Esophagus squamous epithelium (tissue), 5 donors: ENCODE measurements at places on chromosomes 2 and 18. TPM values are rescaled to one million over a fixed set of nuclear protein-coding genes. Genes with fewer than 3 reads are reported as not detected.

DNA sequence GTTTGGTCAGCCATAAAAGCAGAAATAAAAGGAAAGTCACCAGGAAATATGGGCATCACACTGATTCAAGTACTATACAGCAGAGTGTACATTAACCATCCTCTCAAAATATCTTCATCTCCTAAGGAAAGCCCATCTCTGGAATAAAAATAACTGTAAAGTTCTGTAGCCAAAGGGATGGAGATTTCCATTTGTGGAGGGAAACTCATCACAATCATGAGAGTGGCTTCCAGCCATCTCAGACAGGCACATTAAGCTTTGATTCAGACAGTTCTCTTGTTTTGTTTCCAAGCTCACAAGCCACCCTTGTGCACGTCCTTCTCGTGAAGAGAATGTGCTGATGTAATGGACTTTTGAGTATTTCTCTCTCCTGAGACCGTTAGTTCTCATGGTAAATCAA, 695.5 kb downstream of the LRRTM4 start:
- H3K36me3 ChIP-seq: no peaks in the 10 kb centered on the region
- no peak overlapping the region for H3K4me3 ChIP-seq
- no peak for DNase-seq
- H3K27me3 ChIP-seq: no peaks in the 10 kb centered on the region

GRCh38 chr2:216678813-216679657, 16.3 kb downstream of the IGFBP5 start:
- H3K36me3 ChIP-seq: peaks cover 61% of the 10 kb centered on the region
- peak overlapping the region; percentile 89 for H3K27ac ChIP-seq
- H3K4me3 ChIP-seq: no peak overlapping the region

DNA sequence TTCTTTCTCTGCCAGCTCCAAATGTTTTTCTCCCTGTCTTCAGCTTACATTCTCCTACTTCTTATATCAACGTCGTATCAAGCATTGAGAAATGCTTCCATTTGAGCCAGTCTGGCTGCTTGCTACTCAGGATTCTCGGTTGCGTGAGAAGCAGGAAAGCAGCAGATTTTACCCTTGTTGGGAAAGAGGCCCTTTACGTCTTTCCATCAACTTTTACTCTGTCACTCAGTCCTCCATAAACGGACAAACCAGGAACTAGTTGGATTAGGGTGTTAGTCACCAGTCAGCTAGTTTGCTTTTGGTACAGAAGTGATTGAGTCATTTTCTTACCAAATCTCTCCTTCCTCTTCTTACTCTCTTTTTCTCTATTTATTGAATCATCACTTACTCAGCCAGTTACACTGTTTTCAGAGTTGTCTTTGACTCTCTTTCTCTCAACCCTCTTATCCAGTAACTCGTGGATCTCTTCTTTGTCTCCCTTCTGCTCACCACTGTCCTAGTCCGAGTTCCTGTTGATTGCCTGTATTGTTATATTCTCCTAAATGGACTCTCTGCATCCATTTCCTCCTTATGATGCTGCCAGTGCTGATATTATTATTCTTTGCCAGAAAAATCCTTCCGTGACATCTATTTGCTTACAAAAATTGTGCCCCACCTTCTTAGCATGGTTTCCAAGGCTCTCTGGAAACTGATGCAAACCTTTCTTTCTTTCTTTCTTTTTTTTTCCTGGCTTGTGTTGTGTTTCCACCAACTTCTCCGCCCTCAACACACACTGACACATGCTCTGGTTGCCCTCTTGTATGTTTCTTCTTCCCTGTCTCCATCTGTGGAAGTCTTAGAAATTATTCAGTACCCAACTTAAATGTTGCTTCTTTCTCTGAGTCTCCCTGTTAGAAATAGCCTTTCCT, 61.5 kb downstream of the VRK2 start:
- DNase-seq: no peak
- no peak overlapping the region for H3K4me3 ChIP-seq
- peaks cover 34% of the 10 kb centered on the region for H3K4me1 ChIP-seq
- peak overlapping the region; percentile 73 for H3K27ac ChIP-seq
- H3K36me3 ChIP-seq: no peaks in the 10 kb centered on the region

DNA sequence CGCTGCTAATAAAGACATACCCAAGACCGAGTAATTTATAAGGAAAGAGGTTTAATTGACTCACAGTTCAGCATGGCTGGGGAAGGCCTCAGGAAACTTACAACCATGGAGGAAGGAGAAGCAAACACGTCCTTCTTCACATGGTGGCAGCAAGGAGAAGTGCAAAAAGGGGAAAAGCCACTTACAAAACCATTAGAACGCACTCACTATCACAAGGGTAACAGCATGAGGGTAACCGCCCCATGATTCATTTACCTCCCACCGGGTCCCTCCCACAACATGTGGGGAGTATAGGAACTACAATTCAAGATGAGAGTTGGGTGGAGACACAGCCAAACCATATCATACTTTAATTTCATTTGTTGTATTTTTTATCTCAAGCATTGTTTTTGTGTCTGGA, 67.5 kb downstream of the ATP9B start:
- DNase-seq: no peak
- no peak overlapping the region for H3K27ac ChIP-seq
- H3K36me3 ChIP-seq: peaks cover 12% of the 10 kb centered on the region
- no peak overlapping the region for H3K4me3 ChIP-seq
- H3K27me3 ChIP-seq: no peaks in the 10 kb centered on the region

RIT2 gene
- not detected for total RNA-seq

- H3K27ac ChIP-seq: peak overlapping the region; percentile 68
- H3K4me1 ChIP-seq: no peaks in the 10 kb centered on the region
- H3K36me3 ChIP-seq: no peaks in the 10 kb centered on the region
- H3K27me3 ChIP-seq: no peaks in the 10 kb centered on the region
Observed at GRCh38 chr2:191151331-191151730, 537 bp upstream of the STAT4 start.

DNA sequence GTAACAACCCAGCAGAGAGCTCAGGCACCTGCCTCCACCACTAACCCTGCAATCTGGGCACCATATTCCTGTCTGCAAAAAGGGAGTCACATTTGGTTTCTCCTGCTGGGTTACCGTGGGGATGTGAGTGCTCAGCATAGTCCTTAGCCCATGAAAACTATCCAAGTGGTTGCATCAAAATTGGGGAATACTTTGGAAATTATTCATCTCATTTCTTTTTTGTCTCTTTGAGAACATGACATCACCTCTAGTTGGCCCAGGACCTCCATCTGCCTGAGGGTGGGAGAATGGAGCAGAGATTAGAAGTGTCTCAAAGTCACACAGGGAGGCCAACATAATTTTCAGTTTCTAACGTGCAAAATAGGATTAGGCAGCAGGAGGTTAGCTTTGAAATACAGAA, 19.3 kb upstream of the SPP2 start:
- no peak overlapping the region for H3K4me3 ChIP-seq
- H3K4me1 ChIP-seq: no peaks in the 10 kb centered on the region
- H3K36me3 ChIP-seq: no peaks in the 10 kb centered on the region
- no peak overlapping the region for H3K27ac ChIP-seq

HAUS1 gene
- total RNA-seq: 21.1 TPM

DNA sequence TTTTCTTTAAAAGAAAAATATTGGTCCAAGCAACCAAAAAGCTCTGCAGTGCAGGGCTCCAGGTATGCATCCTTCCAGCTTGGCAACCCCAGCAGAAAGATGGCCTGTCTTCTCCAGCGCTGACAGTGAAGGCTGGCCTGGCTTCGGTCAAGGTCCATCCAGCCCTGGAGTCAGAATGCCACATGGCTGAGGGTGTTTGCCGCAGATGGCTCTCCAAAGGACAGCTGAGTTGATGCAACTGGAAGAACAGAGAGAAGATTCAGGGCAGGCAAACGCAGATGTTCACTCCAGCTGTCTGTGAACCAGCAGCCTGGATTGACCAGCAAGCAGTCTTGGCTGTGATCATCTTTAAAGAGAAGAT, 51.4 kb downstream of the MARCO start:
- H3K27me3 ChIP-seq: peaks cover 6% of the 10 kb centered on the region
- no peak for DNase-seq
- no peaks in the 10 kb centered on the region for H3K4me1 ChIP-seq
- no peaks in the 10 kb centered on the region for H3K36me3 ChIP-seq
- H3K27ac ChIP-seq: no peak overlapping the region
- H3K4me3 ChIP-seq: no peak overlapping the region

GRCh38 chr2:54983345-54984220, 66.7 kb downstream of the RTN4 start:
- H3K27ac ChIP-seq: no peak overlapping the region
- no peaks in the 10 kb centered on the region for H3K27me3 ChIP-seq
- H3K4me1 ChIP-seq: peaks cover 100% of the 10 kb centered on the region
- DNase-seq: no peak
- peaks cover 8% of the 10 kb centered on the region for H3K36me3 ChIP-seq
- no peak overlapping the region for H3K4me3 ChIP-seq

- H3K4me1 ChIP-seq: no peaks in the 10 kb centered on the region
- H3K27ac ChIP-seq: no peak overlapping the region
- no peaks in the 10 kb centered on the region for H3K36me3 ChIP-seq
- no peak overlapping the region for H3K4me3 ChIP-seq
- no peak for DNase-seq
- H3K27me3 ChIP-seq: peaks cover 23% of the 10 kb centered on the region
Observed at GRCh38 chr18:49625021-49625691, 63.3 kb downstream of the LIPG start.

- no peak for DNase-seq
- H3K4me1 ChIP-seq: peaks cover 8% of the 10 kb centered on the region
Observed at GRCh38 chr2:200300638-200301314, 5.7 kb upstream of the SPATS2L start.

DNA sequence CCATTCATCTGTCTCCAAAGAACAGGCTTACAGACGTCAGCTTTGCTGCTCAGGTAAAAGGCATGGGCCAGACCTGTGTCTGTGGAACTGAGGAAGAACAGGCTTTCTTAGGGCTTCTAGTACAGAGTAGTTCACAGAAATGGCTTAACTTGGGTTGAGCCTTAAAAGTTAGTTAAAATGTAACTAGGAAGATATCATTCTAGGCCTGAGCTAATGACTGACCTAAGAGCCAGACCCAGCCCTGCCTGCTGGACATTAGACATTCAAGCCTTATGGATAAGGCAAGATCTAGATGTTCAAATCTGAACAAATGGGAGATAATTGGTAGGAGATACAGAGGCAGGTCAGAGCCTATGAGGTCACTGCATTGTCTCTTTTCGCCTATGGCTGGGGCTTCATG, 73.9 kb upstream of the SLC14A2 start:
- no peak overlapping the region for H3K27ac ChIP-seq
- H3K36me3 ChIP-seq: no peaks in the 10 kb centered on the region
- H3K27me3 ChIP-seq: no peaks in the 10 kb centered on the region
- no peak overlapping the region for H3K4me3 ChIP-seq
- DNase-seq: no peak
- no peaks in the 10 kb centered on the region for H3K4me1 ChIP-seq

POMC gene
- total RNA-seq: not detected

DNA sequence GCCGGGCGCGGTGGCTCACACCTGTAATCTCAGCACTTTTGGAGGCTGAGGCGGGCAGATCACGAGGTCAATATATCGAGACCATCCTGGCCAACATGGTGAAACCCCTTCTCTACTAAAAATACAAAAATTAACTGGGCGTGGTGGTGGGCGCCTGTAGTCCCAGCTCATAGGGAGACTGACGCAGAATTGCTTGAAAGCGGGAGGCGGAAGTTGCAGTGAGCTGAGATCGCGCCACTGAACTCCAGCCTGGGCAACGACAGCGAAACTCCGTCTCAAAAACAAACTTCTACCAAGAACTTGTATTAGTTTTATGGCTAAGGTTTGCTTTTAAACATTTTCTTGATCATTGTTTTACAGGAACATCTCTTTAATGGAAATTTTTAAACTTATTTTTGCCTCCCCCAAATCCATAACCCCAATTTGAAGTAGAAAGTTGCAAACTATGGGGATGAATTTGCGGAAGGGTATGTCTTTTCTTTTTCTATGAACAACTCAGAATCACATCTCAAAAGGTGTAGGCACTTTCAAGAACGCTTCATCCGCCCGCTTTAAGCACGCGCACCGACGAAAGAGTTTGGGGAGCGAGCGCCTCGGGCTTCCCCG, 46.8 kb upstream of the PTMA start:
- peaks cover 68% of the 10 kb centered on the region for H3K4me1 ChIP-seq
- no peak for DNase-seq
- peak overlapping the region; percentile 97 for H3K27ac ChIP-seq

DNA sequence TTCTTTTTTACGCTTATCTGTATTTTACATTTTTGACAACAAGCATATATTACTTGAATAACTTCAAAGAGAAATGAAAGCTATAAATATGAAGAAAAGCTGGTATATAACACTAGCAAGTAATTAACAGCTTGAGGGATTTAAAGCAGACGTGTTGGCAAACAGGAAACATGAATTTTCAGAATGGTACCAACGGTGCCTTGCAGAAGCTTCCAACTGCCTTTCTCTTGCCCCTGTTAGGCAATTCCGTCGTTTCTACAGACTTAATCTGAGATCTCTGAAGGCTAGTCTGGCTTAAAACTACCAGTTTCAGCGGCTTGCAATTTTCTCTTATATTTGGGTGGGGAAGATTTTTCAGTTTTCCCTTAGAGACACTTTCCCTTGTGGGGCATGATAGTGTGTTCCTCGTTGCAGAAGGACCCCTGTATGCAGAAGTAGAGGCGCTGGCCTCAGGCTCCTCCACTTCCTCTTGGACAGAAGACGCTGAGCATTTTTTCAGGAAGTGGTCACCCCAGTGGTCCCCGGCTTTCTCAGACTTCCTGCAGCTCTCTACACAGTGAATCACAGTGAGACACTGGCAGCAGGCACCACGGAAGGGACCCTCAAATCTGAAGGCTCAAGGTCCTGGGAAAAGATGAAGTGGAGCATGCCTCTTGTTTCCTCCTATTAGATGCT, 56.2 kb upstream of the SLC16A14 start:
- no peak for DNase-seq
- no peak overlapping the region for H3K27ac ChIP-seq
- no peak overlapping the region for H3K4me3 ChIP-seq
- peaks cover 8% of the 10 kb centered on the region for H3K4me1 ChIP-seq

GRCh38 chr2:55399815-55400214, 19.8 kb downstream of the CCDC88A start:
- DNase-seq: no peak
- H3K4me1 ChIP-seq: no peaks in the 10 kb centered on the region
- no peak overlapping the region for H3K27ac ChIP-seq
- H3K4me3 ChIP-seq: no peak overlapping the region
- peaks cover 3% of the 10 kb centered on the region for H3K36me3 ChIP-seq

GRCh38 chr2:165280356-165280755, 41.1 kb downstream of the SCN2A start:
- no peak for DNase-seq
- no peaks in the 10 kb centered on the region for H3K4me1 ChIP-seq
- H3K36me3 ChIP-seq: no peaks in the 10 kb centered on the region
- H3K27me3 ChIP-seq: no peaks in the 10 kb centered on the region
- H3K27ac ChIP-seq: no peak overlapping the region

GRCh38 chr18:30713299-30713698, 329.2 kb downstream of the DSC3 start:
- no peaks in the 10 kb centered on the region for H3K27me3 ChIP-seq
- no peak overlapping the region for H3K27ac ChIP-seq
- H3K36me3 ChIP-seq: no peaks in the 10 kb centered on the region
- H3K4me3 ChIP-seq: no peak overlapping the region
- no peak for DNase-seq

- no peaks in the 10 kb centered on the region for H3K4me1 ChIP-seq
- no peak for DNase-seq
- H3K4me3 ChIP-seq: no peak overlapping the region
- no peaks in the 10 kb centered on the region for H3K27me3 ChIP-seq
Observed at GRCh38 chr2:12295856-12296519, 420.7 kb upstream of the TRIB2 start.

- no peaks in the 10 kb centered on the region for H3K27me3 ChIP-seq
- DNase-seq: no peak
- no peaks in the 10 kb centered on the region for H3K36me3 ChIP-seq
- H3K27ac ChIP-seq: no peak within 1 kb of the TSS
- no peak within 1 kb of the TSS for H3K4me3 ChIP-seq
- peaks cover 53% of the 10 kb centered on the region for H3K4me1 ChIP-seq
Observed at GRCh38 chr2:96505231-96505889, at the start of gene NEURL3. Gene NEURL3 (minus strand): TSS chr2:96505357. CDS start chr2:96505286, 71 bp downstream.

AKAIN1 gene
- not detected for total RNA-seq
